ENCODE measurements at places on chromosomes 11 and 22.
A peak's percentile ranks its signal among the peaks of the same experiment; 100 is the strongest.

GRCh38 chr11:23236826-23237555 is 376.7 kb upstream of the CCDC179 start:
- DNase-seq: no peak

DNA sequence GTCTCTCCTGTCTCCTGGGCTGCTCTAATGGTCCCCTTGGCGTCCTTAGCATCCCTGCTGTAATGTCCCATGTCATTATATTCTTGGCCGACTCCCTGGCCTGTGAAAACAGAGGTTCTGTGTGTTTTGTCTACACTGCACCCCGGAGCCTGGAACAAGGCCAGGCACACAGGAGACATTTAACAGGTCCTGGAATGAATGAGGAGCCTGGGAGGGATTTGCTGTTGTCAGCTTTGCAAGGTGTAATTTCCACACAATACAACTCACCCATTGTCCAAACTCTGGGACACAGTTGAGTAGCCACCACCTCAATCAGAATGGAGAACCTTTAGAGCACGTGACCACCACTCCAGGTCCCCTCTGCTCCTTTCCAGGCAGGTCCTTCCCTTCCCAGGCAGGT is 14.9 kb upstream of the PDGFB start:
- DNase-seq: no peak

GRCh38 chr11:13168271-13168670 is 109.3 kb upstream of the BMAL1 start:
- no peak for DNase-seq

GRCh38 chr11:67054836-67055523 is 1.7 kb upstream of the RHOD start:
- DNase-seq: peak; percentile 74

- DNase-seq: no peak
These were observed 1194.9 kb downstream of the BRD1 start for GRCh38 chr22:48632646-48633246.

GRCh38 chr11:30550022-30550542 is 36.1 kb downstream of the MPPED2 start:
- DNase-seq: no peak

- DNase-seq: no peak
These were observed 29.6 kb downstream of the EHF start for GRCh38 chr11:34650528-34650927.

DNA sequence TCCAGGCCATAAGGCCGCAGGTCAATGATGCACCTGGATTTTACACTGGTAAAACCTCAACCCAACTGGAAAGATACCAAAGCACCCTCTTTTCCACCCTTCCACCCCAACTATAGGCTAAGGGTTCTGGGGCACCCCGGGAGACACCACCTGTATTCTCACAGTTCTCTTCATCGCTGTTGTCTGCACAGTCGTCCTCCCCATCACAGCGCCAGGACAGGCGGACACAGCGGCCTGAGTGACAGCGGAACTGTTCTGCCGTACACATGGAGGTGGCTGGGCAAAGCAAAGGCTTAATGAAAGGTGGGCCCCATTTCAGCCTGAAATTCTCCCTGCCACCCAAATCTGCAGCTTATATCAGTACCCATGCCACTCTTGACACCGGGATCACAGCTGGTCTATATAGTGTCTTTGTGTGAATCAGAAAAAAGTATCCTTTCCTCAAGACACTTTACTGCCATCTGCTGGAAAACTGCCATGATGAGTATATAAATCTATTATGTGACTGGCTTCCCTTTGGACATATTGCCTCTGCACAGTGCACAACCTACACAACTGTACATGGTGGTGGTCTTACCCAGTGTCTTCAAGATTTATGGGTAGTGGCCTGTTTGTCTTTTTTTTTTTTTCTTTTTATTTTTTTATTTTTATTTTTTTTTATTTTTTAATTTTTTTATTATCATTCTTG is 21.5 kb downstream of the LRP4 start:
- DNase-seq: peak; percentile 35

DNA sequence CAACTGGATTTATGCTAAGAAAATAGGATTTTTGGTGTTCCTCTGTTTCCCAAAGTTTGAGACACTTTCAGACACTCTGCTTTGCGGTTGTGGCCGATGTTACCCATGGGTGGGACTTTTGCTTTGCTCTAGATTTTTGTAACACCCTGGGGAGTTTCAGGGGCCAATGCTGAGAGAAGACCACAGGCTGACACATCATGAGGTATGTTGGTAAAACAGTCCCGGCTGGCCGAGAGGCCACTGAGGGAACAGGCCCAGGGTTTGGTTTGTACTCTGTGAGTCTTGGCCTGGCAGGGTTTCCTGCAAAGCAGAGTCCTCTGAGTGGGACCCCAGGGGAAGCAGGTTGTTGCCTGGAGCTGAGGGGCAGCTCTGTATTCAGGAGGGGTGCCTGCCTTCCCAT is 78.5 kb upstream of the PITPNB start:
- no peak for DNase-seq

GRCh38 chr11:118443590-118444218 is 7.4 kb downstream of the KMT2A start:
- no peak for DNase-seq

GRCh38 chr22:25644122-25644521 is 79.6 kb downstream of the GRK3 start:
- no peak for DNase-seq

DNA sequence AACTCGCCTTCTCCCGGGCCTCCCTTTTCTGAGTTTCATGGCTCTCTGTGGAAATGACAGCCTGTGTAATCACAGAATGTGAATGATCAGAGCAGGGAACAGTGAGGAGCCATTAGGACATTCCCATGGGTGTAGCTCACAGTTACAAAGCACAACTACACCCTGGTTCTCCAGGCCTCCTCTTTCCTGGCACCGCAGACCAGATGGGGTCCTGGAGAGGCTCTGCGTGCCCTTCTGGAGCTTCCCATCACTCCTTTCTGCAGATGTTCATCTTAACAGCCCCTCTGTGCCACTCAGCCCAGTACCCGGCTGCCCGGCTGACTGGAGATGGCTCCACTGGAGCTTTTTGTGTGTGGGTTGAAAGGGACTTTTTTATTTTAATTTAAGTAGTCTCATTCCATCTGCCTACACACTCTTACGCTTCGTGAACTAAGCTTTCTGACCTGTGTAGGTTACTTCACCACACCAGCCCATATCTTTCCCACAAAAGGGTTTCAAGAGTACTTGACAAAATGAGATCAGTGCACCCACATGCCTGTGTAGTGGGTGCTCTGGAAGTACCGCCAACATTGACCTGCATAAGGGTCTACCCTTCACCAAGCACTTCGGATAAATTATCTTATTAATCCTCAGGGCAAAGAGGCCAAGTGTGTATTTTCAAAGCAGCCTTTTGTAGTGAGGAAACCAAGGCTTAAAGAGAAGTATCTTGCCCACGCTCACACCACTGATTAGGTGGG is 29.8 kb downstream of the SREBF2 start:
- no peak for DNase-seq

DNA sequence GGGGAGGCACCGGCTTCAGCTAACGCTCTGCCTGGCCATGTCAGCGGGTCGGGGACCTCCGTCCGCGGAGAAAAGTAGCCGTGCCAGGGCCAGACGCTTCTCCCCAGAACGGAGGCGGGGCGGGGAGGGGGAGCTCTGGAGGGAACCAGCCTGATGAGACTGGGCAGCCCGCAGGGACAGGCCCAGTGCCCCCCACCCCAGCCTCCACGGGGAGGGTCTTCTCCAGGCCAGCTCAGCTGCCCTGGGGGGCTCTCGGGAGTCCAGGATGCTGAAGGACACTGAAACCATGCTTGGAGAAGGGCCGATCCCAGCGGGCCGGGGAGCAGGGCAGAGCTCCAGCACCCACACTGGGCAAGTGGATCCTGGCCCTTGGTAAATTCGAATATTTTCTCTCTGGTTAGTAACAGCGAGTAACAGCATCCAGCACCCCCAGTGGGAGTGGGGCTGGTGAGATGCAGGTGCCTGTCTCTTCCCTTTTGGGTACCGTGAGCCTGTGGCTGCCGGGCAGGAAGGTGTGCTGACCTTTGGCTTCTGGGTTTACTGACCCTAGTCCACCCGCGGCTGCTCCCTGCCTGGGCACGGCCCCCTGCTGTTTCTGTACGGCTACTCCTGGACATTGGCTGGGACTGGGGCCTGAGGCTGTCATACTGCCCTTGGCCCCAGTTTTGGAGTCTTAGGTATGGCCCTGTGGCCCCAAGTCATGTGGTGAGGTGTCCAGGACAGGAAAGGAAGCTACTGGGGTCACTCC is 35.8 kb downstream of the GRAMD4 start:
- DNase-seq: no peak

DNA sequence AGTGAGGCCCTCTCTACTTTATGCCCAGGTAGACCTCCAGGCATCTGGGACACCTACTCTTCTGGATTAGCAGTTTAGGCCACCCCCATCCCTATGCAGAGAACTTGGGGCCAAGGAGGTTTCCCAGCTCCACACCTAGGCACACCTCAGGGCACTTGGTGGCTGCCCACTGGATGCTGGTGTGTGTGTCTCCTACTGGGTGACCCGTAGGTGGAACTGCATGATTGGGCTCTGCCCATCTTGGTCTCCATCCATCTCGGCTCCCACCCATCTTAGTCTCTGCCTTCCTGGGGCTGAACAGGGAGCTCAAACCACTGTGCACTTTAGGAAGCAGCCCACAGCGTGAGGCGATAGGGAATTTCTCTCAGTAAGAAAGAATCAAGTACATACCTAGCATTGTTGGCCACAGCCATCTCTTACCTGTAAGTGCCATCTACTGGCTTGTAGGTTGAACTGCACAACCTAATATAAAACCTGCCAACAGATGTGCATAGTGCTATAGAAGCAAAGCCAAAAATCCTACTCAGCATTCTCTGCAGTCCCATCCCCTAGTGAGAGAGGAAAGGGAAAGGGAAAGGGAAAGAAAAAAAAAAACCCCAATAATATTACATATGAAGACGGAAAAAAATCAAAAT is 61.6 kb upstream of the PTPN5 start:
- DNase-seq: peak; percentile 25

DNA sequence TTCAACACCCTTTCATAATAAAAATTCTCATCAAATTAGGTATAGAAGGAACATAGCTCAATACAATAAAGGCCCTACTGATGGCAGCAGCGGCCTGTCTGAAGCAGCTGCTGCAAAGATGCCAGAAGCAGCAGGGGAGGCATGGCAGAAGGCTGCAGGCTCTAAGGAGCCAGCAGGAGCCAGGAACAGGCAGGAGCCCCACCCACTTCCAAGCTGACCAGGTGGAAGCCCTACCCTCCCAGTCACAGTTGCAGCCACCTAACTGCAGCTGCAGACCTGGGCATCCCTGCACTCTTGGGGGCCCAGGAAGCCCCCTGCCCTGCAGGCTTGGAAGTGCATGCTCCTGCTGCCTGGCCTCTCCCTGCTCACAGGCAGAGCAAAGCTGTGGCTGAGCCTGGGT is 18.2 kb upstream of the OR6A2 start:
- no peak for DNase-seq

DNA sequence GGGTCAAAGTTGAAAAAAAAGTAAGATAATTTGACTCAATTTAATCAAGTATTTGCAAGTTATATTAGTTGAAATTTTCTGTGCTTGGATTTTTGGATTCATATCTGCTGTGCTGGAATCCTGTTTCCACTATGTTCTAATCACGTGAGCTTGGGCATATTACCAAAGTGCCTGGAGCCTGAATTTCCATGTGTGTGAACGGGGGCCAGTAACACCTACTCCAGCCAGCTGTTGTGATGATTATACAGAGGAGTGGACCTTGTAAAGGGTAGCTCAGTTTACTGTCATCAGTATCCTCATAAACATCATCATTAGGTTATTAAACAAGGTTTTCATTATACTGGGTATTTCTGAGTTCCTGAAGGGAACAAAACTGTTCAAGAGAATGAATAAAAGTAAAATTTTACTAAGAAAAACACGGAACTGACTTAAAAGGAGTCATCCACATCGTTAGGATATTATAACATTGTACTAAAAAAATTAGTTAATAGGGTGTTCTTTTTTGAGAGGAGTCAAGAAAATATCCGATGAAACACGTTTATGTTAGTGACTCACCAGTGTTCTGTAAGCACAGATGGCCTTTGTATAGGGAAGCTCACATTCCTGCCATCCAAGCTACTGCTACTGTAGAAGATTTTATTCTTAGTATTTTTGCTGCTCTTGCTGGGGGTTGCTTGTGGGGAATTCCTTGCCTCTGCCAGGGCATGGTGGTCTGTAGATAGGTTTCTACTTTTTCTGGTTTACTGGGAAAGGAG is 144.1 kb downstream of the ARHGAP42 start:
- DNase-seq: no peak

GRCh38 chr11:78231962-78232501 is 43.3 kb downstream of the USP35 start:
- no peak for DNase-seq

DNA sequence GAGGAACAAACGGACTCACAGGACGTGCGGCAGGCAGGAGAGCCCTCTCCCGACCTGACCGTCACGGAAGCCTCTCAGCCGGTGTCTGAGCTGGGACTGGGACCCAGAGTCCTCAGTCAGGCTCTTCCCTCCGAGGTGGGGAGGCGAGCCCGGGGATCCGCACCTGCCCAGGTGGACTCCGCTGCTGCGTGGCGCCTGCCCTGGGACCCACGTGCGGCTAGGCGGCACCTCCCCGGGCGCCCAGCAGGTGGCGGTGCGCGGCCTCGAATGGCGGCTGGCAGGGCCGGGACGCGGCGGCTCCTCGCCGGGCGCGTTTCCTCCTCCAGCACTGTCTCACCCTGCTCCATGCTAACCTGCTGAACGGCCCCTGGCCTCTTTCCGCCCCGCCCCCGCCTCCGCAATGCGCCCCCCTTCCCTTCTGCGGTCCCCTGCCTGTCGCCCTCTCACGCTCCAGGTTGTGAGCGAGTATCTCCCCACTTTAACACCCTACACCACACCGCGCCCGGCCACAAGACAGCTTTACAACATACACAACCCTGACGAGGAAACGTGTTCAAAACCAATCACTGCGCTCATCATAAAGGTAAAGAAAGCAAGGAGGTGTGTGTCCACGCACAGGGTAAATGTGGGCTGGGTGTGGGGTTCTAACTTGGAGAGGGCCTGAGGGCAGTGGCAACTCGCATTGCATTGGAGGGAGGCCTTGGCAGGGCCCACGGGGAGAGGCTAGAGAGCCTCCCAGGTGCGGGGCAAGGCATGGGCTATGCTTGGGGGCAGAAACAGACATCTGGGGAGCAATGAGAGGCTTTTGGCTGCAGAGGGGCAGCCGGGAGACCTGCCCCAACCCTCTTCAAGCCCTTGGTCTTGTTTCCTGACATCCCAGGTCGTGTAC is 25.9 kb upstream of the ATXN10 start:
- peak; percentile 3 for DNase-seq

DNA sequence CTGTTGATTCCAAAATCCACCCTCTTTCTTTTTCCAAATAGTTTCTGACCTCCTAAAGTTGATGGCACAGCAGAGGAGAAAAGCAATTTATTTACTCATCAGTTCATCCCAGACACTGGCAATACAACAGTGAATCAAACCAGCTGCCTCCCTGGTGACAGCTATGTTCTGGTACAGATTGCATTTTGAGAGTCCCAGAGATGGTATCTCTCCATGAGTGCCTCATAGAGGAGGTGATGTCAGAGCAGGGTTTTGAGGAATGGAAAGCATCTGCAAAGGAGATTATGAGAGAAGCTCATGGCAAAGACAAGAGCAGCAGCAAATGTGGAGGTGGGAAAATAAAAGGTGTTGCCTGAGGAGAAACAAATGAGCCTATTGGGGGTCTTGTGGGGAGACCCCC is 377.2 kb downstream of the MN1 start:
- no peak for DNase-seq

- DNase-seq: peak; percentile 40
These were observed 24.9 kb downstream of the LRRC10B start for GRCh38 chr11:61533401-61533800.
